ENCODE measurements at places on chromosomes 2 and 18.

DNA sequence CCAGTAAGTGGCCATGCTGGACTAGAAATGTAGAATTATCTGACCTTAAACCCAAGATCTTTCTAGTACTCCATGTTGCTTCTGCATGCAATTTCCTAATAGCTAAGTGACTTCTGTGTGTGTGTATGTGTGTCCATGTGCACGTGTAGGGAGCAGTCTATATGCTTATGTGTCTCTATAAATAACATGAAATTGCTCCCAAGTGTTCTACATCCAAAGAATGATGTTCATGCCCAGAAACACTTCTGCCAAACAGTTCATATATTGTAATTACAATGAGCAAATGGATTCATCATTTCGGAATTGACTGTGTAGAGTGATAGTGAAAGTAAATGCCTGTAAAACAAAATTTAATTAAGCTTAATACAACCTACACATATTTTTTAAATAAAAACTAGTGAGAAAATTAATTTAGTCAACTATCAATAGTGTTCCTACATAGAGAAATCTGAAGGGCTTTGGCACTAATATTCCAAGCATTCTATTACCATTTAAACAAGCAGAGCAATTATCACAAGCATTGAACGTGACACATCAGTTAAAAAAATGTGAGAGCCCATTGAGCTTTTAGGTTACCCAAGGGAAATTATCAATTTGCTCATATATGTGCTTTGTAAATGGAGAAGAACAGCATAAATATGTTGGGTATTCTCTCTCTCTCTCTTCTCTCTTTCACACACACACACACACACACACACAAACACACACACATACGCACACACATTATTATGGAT, 1067.4 kb downstream of the CNTNAP5 start:
- no peak for DNase-seq

DNA sequence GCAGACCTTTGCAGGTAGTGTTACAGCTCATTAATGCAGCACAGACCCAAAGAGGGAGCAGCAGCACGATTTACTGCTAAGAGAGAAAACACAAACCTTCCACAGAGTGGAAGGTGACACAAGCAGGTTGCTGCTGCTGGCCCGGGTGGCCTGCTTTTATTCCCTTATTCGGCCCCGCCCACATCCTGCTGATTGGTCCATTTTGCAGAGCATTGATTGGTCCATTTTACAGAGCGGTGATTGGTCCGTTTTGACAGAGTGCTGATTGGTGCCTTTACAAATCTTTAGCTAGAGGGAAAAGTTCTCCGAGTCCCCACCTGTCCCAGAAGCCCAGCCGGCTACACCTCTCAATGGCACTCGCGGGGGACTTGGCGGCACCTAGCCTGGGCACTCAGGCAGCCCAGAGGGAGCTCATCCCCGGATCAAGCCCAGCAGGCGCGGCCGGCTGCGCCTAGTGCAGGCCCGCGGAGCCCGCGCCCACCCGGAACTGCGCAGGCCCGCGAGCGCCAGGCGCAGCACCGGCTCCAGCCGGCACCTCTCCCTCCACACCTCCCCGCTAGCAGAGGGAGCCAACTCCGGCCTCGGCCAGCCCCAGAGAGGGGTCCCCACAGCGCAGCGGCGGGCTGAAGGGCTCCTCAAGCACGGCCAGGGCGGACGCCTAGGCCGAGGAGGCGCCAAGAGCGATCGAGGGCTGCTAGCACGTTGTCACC, 825.6 kb upstream of the HS6ST1 start:
- no peak for DNase-seq

DNA sequence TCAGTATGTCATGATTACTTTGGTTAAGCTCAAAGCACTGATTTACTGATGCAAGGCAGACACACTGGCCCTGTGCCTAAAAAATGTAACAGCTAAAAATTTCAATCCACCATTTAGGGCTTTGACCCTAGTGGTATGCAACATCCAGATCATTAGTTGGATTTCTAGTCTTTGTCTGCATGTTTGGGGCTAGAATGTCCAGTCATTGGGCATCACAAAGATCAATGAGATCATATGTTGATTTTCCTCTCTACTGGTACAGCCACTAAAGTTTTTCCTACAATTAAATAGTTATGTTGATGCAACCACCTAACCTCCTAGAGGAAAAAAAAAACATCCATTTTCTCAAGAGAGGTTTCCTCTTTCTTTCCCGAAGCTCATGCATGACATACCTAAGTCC, 53.4 kb upstream of the REV1 start:
- DNase-seq, result no peak

GRCh38 chr2:8168022-8168717, 513.7 kb upstream of the ID2 start:
- DNase-seq, result no peak

DNA sequence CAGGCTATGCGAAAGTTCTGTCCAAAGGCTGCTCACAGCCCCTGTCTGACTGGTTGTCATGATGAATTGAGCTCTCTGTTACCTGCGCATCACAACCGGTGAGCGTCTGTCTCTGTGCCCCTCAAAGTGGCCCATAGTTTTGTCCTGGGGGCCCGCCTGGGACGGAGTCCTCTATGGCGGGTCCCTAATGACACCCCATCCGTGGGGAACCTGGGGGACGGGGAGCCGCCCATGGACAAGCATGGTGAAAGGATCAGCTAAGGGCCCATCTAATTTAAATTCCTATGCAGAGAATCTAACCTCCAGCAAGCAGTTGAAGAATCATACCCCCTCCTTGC, 473 bp downstream of the ELMOD3 start:
- DNase-seq, result no peak

DNA sequence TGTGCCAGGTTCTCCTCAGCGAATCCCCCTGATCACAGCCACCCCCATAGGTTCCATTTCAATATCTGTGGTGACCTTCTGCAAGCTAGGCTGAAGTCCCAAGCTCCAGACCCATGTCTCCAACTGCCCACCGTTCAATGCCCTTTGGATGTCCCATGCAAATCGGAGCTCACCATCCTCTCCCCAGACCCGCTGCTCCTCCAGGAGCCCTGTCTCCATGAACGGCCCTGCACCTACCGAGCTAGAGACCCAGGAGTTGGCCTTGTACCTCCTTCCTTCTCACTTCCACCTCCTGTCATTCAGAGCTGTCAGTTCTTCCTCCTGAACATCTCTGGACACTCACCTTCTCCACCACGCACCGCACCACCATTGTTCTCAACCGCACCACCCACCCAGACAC, 1.0 kb upstream of the FAHD2A start:
- DNase-seq, result no peak

GRCh38 chr2:169664978-169665930, 29.0 kb downstream of the CFAP210 start:
- DNase-seq, result no peak

- no peak for DNase-seq
Measured at GRCh38 chr2:224551693-224552092, 33.5 kb downstream of the CUL3 start.

- no peak for DNase-seq
Measured at GRCh38 chr18:7940971-7941370, 373.9 kb downstream of the PTPRM start.

- DNase-seq, result no peak
Measured at GRCh38 chr18:31857526-31858106, 85.3 kb downstream of the TRAPPC8 start.

DNA sequence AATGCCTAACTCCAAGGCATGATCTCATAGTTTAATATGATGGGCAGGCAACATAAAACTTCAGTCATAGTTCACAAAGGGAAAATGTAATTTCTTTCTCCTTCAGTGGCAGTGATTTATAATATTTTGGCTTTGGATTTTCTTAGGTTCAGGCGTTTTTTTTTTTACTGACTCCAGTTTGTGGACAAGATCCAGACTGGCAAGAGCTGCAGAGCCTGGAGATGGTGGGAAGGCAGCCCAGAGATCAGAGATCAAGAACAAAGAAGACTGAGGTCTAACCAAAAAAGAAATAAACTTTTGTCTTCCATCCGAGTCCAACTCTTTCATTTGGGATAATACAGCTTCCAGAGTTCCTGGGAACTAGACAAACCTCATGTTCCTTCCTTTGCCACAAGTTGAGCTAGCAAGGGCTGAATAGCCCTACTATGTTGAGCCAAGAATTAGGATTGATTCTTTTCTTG, 215.3 kb upstream of the SETBP1 start:
- no peak for DNase-seq

GRCh38 chr2:61055557-61055956, 10.1 kb upstream of the SANBR start:
- DNase-seq, result no peak

GRCh38 chr2:39867268-39867667, 88.2 kb upstream of the THUMPD2 start:
- peak; percentile 11 for DNase-seq

- no peak for DNase-seq
Measured at GRCh38 chr2:145530653-145531052, 1010.7 kb upstream of the ZEB2 start.

DNA sequence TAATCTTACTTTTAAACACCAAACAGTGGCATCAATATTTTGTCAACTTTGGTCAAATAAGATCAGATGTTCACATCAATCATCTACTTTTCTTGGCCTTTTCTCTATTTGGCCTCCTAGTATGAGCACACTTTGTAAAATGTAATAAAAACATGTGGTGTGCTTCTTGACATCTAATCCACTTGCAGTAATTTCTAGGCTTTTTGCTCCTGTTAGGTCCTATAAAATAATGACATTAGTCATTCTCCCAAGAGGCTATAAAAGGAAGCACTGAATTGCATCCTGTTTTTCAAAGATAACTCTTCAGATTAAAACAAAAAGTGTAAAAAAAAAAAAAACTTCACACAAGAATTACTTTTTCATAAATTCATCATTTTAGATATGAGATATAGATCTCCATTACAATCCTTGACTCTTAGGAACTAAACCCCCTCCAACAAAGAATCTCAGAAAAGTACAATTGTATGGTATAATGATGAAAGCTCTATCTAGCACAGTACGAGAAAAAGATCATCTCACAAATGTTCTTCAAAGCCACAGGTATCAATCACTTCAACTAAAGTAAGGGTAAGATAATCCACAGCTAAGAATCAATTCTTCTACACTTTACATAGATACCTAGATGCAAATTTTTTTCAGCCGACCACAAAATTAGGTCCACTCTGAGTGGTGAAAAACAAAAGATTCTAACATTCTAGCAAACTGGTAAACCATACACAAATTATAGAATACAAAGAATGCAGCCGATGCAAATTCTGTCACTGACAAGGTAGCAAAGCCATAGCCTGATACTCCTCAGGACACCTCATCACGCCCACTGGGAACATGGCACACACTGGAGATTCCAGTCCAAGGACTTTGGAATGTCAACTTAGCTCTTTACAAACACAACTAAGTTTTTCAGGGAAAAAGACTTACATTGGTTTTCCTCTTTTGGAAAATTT, 2.7 kb downstream of the BCL2 start:
- DNase-seq, result no peak

DNA sequence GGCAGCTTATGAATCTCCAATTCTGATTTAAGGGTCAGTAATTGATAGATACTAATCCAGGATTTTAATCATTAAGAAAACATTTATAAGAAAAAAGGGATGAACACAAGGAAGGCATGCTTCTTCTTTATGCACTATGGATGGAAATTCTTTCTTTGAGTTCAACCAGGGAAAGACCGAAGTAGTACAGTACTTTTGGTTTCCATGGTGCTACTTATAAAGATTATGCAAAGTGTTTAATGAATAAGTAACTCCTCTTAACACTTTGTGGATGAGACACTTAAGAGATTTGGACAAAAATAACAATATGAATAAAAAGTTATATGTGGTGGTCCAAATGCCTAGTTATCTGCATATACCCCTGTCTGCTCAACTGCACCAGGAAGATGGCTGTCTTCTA, 666.5 kb upstream of the FANCL start:
- DNase-seq, result no peak

DNA sequence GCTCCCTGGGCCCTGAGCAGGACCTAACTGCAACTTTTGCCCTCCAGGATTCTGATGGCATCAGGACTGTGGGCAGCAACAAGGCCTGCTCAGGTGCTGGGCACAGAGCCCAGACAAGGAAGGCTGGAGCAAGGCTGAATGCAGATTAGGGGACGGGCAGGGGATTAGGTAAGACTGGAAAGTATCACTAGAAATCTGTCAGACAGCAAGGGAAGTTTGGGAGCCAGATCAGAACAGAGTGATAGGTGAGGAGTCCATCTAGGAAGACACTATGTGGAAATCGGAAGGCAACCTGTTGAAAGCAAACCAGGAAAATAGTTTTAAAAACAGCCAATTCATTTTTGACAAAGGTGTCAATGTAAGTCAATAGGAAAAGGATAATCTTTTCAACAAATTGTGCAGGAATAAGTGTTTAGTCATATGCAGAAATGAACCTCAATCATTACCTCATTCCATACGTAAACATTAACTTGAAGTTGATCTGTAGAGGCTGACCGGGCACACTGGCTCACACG, 56.4 kb upstream of the STPG4 start:
- no peak for DNase-seq

- no peak for DNase-seq
Measured at GRCh38 chr2:28400921-28401320, 8.3 kb downstream of the FOSL2 start.

- DNase-seq, result no peak
Measured at GRCh38 chr2:172095905-172096625, 6.6 kb downstream of the DLX2 start.

- DNase-seq, result no peak
Measured at GRCh38 chr2:7887441-7887840, 794.4 kb upstream of the ID2 start.

DNA sequence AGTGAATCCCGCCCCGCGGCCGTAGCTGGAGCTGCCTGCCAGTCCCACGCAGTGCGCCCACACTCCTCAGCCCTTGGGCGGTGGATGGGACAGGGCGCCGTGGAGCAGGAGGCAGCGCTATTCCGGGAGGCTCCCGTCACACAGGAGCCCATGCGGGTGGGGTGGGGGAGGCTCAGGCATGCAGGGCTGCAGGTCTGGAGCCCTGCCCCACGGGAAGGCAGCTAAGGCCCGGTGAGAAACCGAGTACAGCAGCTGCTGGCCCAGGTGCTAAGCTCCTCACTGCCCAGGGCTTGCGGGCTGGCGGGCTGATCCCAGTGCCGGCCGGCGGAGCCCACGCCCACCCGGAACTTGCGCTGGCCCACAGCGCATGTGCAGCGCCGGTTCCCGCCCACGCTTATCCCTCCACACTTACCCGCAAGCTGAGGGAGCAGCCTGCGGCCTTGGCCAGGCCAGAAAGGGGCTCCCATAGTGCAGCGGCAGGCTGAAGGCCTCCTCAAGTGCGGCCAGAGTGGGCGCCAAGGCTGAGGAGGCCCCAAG, 1152.8 kb upstream of the CELF4 start:
- no peak for DNase-seq

DNA sequence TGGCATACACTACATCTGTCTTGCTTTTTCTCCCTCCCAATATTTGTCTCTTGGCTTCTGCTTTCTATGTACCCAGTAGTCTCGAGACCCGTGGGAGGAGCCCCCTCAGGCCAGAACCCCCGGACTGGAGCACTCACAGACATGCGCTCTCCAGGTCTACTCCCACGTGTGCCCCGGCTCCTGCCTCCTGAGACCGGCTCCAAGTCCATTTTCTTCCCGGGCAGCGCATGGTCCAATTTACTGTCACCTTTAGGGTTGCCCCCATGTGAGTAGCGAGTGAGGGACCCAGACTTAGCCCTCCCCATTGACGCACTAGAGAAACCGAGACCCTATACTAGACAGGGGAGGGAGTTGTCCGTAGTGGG, 11.8 kb upstream of the TEX51 start:
- no peak for DNase-seq
